ENCODE measurements at places on chromosomes 11 and 22.

DNA sequence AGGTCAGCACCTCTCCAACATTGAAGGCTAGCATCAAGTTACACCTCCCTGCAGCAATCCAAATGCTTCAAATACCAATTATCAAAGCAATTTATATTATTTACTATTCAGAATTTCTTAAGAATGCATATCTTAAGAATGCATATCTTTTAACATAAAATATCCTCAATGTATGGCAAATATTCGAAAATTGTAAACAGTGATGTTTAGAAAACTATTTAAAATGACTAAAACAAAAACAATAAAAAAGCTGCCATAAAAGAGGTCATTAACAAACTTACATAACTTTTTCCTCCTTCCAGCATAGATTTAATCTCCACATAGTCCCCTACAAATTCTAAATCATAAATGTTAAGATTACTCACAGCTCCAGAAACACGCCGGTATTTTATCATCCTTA is 85.1 kb upstream of the SOX6 start:
- no peak for DNase-seq

DNA sequence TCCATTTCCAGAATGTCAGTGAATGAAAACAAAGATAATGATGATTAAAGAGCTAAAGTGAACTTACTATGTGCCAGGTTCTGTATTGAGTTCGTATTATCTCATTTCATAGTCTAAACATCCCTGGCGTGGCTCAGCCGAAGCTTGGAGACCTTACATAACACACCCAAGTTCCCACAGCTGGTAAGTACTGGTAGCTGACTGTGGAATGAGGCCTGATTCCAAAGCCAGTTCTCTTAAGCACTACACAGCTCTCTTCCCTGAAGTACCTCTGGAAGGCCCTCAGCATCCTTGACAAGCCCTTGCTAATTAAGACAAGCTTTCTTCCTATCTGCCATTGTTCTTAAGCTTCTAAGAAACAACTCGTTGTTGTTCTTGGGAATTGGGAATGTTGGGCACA is 28.6 kb upstream of the NCAM1 start:
- DNase-seq = no peak

GRCh38 chr11:115578275-115578674 is 74.1 kb upstream of the CADM1 start:
- DNase-seq = no peak

- DNase-seq = no peak
These were observed 61.5 kb downstream of the CACNG2 start for GRCh38 chr22:36641902-36642640.

GRCh38 chr11:99987821-99988470 is 699.1 kb upstream of the ARHGAP42 start:
- no peak for DNase-seq

- DNase-seq = no peak
These were observed 33.3 kb downstream of the CD6 start for GRCh38 chr11:61004761-61005181.

DNA sequence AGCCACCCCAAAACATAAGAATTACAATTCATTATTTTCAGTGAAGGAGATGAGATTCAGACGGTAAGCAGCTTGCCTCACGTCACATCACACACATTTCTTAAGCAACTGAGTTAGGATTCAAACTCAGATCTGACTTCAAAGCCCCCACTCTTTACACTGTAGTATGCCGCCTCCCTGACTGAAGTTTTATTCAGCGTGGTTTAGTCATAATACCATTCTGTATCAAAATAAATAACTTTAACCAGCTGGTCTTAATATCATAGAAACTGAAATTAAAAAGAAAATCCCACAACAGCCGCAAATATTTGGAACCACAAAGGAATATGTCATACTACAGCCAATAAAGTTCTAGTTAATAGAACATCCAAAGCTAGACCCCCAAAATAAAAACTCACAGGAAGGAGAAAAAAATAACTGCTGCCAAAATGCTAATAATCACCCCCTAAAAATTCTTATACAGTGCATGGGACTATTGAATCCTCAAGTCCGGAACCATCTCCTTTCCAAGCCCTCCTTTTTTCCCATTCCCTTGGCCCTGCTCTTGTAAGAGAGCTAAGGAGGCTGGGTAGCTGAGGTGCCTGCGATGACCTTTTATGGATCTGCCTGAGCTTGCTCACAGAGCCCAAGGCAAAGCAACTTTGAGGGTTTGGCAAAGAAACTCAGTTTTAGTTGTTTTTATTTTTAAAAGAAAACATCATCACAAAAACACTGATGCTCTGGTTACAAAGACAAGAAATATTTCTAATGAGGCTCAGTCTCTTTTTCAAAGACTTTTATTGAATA is 334.5 kb downstream of the TTC28 start:
- no peak for DNase-seq

DNA sequence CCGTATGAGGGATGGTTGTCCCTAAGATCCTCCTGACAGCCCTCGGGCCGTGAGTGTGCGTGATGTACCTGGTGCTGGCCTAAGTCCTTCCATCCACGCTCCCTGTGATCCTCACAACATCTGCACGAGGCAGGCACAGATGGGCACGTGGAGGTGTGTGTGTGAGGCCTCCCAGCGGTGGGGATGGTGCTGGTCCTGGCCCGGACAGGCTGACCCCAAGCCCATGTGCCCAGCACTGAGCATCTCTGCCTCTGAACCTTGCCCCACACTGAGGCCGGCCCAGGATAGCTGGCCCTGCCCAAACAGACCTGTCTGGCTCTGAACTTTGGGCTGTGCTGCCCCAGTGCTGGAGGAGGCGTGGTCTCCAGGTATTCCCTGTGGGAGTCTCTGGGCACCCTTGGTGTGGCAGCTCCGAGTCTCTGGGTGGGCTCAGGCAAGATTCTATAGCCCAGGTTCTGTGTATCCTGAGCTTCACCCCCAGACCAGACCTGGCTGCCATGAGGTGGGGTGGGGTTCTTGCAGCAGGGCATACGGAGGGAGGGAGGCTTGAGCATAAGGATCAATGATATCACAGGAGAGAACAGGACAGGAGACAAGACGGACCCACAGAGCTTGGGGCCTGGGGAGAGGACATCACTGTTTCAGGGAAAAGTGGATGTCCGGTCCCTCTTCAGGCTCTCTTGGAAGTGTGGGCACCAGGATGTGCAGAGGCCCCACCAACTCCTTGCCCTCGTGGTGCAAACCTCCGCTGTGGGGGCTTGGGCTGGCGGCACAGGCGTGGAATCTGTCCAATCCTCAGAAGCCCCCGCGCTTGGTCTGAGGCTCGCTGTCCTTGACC is 881.8 kb downstream of the BRD1 start:
- DNase-seq = no peak

DNA sequence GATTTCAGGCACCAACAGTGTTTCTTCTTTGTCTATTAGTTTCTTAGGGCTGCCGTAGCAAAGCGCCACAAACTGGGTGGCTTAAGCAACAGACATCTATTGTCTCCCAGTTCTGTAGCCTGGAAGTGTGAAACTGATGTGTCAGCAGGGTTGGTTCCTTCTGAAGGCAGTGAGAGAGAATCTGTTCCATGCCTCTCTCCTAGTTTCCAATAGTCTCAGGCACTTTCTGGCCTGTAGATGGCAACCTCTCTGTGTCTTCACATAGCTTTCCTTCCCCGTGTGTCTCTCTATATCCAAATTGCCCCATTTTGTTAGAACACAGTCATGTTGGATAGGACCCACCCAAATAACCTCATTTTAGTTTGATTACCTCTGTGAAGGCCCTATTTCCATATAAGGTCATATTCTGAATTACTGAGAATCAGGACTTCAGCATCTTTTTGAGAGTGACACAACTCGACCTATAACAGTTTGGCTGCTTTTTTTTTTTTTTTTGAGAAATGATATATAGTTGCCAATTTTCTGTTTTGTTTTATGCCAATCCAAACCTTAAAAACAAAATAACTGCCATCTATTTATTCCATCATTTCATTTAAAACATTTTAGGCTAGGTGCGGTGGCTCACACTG is 108.2 kb downstream of the SLC36A4 start:
- DNase-seq = no peak

GRCh38 chr11:73977856-73978519 is 4.7 kb downstream of the UCP2 start:
- no peak for DNase-seq

DNA sequence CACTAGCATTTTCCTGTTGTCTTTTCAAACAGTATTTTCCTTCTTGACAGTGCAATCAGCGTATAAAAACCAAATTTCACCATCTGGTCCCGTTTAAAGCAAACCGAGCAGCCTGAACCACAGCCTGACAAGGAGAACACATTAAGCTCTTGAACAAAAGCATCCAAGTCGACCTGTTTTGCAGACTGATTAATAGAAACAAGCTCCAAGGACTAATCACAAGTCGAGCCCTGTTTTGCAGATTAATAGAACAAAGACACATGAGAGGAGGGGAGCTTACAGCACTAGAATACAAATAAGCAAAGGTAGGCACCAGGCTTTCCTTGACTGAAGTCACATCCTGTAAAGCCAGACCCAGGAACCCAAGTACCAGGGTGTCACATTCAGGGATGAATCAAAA is 104.8 kb downstream of the MPPED2 start:
- DNase-seq = no peak

GRCh38 chr11:15817001-15817400 is 539.3 kb downstream of the SOX6 start:
- DNase-seq = no peak

GRCh38 chr11:117143390-117143789 is 697 bp upstream of the PAFAH1B2 start:
- DNase-seq = no peak

- DNase-seq = no peak
These were observed 86.2 kb downstream of the BTBD10 start for GRCh38 chr11:13376838-13377237.

DNA sequence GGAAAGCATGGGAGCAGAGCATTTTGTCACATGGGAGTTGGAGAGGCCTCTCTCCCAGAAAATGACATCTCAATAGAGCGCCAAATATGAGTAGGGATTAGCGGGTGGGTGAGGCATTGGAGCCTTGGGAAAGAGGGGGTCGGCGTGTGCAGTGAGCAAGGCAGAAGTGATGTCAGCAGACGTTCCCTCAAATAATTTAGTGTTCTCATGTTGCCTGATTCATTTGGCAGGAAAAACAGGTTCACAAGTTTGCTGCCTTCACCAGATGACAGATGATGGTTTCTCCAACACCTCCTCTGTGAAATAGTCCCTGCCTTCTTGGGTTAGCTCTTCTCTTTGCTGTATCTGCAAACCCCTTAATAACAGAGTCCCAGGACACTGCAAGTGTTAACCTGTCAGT is 118.5 kb upstream of the ARHGAP20 start:
- DNase-seq = no peak

DNA sequence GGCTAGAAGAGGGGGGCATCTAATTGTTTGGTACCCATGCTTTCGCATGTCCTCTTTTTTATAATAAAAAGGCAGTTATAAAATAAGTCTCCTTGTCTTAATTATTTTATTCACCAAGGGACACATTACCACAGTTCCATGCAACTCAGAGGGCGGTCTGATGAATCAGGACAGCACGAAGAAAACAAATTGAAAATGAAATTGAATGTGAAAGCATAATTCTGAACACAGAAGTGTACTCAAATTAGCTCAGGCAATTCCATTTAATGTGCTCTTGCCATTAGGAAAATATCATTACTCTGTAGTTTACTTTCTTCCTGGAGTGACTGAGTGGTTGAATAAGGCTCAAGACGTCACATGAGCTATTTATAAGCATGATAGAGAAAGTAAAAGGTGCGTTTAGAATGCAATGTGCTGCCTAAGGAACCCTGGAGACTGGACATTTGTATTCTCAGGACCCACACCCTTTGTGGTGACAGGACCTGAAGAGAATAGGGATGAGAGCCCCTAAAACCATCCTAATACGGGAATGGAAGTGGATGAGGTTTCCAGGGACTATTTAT is 59.6 kb downstream of the MTNR1B start:
- no peak for DNase-seq

GRCh38 chr11:9070749-9071491 is 20.5 kb downstream of the SCUBE2 start:
- DNase-seq = no peak

- DNase-seq = no peak
These were observed 247.3 kb downstream of the MN1 start for GRCh38 chr22:27554106-27554811.

DNA sequence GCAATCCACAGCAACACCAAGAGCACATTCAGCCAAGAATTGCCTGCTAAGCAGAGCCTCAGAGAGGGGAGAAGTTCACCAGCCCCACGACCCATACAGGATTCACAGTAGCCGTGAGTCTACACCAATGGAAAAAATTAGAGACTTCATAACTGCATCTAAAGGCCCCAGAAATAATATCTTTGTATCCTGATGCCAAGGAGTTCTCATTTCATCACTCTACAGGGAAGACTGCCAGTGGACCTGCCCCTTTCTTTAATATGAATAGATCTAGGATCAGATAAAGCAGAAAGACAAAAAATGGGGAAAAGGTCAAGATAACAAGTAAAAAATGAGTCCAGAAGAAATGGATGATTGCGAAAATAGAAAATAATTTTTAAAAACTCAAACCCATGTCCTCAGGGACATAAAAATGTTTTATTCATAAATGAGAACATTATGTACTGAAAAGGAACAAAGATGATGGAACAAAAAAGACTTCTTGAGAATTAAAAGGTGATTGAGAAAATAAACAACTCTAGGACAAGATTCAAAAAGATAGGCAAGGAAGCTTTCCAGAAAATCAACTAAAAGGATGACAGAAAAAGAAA is 9.5 kb downstream of the APOL3 start:
- no peak for DNase-seq

DNA sequence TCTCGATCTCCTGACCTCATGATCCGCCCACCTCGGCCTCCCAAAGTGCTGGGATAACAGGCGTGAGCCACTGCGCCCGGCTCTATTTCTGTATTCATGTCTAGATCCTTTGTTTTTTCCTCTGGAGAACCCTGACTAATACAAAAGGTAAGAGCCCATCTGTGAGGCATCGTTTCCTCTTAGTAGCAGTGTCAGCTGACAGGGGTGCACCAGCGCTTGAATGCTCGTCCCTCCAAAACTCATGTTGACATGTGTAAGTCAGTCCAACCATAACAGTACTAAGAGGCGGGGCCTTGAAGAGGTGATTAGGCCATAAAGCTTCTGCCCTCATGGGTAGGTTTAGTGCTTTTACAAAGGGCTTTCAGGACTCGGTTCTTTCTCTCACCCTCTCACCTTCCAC is 470.1 kb upstream of the B3GAT1 start:
- DNase-seq = no peak

Measured in T follicular helper cell (primary cell).